Gastrocnemius medialis (tissue), 4 donors: ENCODE measurements at places on chromosomes 2 and 18.
A peak's percentile ranks its signal among the peaks of the same experiment; 100 is the strongest.

GRCh38 chr2:12948231-12948960 is 231.7 kb downstream of the TRIB2 start:
- DNase-seq: no peak

DNA sequence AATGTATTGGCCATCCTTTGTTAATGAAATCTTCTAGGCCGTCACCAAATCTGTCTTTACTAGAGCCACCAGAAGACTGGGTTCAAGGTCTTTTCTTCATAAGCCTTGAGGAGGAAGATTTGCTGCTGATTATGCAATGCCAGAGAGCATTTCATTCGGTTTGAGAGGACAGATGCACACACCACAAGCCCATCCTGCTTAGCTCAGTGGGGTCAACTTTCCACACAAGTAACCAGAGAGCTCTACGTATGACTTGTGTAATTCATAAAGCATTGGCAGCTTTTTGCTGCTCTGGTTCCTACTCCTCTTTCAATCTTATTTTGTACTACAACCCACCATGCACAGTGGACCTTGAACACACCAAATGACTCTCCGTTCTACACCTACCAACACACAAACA is 106.9 kb downstream of the OSR1 start:
- no peak for DNase-seq

DNA sequence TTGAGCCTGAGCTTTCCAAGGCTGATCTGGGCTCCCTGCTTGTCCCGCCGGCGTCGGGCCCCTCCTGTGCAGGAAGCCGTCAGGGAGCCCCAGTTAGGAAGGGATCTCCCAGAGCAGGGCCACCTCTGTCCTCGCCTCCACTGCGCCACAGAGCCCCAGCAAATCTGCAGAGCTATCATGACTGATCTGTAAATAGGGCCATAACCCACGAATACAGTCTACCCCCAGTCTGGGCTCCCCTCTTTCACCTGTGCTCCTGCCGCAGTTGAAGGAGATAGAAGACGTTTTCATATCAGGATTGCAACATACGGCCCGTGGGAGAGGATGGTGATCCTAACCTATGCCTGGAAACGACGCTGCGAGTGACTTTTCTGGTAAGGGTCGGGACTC is 138.7 kb downstream of the PTGR3 start:
- DNase-seq: no peak

- no peak for DNase-seq
Observed at GRCh38 chr2:28326469-28326805, 66.2 kb upstream of the FOSL2 start.

DNA sequence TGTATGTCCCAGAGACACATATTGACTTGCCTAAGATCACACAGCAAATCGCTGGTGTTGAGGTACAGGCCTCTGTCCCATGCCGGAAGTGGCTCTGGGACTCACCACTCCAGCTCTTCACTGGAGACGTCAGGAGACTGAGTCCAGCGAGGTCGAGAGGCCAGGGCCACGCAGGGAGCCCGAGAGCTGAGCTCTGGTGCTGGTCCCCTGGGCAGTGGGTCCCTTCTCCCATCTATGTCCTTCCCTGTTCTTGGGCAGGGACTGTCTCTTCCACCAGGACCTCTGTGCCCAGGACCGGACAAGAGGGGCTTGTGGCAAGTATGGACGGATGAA is 62.4 kb upstream of the TWIST2 start:
- DNase-seq: no peak

DNA sequence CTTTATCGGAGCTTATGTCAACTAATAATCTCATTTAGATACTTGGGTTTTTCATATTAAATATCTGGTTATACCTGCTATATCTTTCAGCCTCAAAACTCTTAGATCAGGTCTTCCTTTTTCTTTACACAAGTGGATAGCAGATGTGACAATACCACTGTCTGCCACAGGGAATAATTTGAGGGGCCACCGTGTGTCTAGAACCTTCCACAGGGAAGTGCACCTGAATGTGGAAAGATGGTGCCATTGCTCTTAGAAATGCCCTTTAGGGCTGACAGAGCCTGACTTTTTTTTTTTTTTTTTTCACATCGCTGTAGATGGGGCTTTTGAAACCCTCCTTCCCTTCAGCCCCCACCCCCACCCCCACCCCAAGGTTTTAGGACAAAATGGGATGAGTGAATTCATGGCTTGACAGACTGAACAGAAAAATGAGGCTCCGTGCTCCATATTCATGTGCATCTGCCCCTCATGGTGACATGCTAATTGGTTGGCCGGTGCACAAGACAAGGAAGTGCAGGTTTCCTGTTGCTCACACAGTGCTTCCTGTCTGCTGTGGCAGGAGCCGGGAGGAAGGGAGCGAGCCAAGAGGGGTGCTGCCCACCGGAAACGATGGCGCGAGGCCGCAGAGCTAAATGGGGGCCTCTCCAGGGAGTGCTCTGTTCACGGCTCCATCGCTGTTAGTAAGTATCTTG is 246.0 kb downstream of the LDLRAD4 start:
- peak; percentile 23 for DNase-seq

DNA sequence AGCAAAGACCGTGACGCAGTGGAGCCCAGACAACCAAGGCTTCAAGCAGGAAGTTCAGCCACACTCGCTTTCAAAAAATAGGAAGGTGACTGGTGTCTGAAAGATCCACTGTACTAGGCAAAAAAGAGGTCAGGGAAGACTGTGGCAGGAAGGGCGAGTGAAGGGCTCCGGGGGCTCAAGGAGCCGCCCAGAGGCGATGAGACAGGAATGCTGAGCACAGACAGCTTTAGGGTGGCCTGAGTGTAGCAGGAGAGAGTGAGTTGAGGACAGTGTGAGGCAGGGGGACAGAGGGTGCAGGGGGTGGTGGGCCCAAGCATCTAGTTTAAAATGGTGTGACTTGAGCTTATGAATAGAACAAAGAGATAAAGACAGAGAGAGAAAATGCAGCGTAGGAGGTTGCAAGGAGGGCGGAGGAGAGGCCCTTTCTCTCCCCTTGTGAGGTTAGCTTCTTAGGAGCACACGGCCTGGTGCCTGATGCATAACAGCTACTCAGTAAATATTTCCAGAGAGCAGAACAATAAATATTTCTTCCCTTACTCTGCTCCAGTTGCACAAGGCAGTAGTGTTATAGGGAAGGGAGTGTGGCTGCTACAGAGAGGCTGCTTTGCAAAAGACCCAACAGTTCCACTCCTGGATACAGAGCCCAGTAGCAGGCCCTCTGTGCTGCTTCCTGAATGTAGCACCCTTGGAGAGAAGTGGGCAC is 789.7 kb upstream of the RAB6C start:
- no peak for DNase-seq

- no peak for DNase-seq
Observed at GRCh38 chr18:71689416-71690160, 854.6 kb downstream of the CBLN2 start.
